ENCODE measurements at places on chromosomes 4 and X.

- no peak for DNase-seq
Measured at GRCh38 chr4:83643036-83643435, 107.1 kb downstream of the GPAT3 start.

DNA sequence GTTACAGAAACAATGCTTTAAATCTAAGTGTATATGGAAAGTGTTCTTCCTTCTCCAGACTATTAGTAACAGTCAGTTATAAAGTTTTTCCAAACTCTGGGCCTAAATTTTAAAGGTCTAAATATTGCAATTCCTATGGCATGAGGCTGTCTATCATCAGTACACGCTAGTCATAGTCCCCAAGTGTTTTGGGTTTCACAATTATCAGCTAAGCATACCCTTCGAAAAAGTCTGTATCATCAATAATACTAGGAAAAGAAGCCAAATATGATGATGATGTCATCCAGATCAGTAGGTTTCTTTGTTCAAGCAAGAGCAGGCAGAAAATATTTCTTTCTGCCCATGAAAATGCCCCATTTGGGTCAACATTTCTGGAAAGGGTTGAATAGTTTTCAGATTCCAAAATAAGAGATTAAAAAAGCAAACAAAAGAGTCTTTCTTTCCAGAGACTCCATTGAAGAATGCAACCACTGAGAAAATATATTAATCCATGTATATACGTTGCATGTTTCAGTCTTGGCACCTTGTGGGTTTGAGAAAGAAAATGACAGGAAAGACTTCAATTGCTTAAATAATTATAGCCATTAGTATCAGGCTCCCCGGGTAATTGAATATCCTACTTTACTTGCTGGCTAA, 173.8 kb downstream of the CAMK2D start:
- no peak for DNase-seq

DNA sequence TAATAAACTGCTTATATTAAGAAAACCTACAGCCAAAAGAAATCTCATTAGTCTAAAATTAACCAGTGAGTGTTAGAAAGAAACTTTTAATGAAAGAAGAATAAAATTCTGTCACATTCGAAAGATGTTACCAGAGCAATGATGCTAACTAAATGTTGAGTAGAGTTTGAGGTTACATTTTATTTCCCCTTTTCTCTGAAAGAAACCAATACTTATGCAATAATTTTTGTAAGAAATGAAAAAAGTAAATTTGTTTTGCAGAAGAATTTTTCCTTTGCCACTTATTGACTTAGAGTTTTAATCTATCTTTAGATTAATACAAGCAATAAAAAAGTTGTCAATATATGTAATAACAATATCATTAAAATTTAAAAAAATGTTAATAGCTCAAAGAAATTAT, 574.0 kb upstream of the GALNTL6 start:
- no peak for DNase-seq

- DNase-seq = no peak
Measured at GRCh38 chr4:3412257-3413020, 29.3 kb upstream of the HGFAC start.

DNA sequence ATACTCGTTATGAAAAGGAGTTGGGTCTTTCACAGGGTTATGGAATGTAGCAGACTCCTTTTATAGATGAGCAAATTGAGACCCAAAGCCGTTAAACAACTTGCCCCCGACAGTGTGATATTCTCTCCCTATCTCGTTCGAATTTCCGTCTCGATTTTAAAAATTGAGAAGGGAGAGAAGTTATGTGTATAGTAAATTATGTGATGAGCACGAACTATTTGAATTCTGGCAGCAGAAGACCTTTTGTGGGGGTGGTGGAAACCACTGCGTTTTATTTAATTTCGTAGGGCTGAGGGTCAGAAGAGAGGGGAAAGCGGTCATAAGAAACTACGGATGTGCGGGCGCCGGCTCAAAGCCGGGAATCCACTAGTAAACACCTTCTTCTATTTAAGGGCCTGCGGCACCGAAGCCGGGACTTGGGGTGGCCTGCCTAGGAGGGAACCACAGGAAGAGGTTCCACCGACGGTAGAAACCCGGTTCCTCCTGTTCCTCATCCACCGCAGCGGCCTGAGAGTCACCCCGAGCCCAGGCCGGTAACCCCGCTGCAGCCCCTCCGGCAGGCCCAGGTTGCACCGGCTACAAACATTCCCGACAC, 1.5 kb upstream of the DDX3X start:
- no peak for DNase-seq

- no peak for DNase-seq
Measured at GRCh38 chr4:185966997-185967775, 101.8 kb upstream of the TLR3 start.

DNA sequence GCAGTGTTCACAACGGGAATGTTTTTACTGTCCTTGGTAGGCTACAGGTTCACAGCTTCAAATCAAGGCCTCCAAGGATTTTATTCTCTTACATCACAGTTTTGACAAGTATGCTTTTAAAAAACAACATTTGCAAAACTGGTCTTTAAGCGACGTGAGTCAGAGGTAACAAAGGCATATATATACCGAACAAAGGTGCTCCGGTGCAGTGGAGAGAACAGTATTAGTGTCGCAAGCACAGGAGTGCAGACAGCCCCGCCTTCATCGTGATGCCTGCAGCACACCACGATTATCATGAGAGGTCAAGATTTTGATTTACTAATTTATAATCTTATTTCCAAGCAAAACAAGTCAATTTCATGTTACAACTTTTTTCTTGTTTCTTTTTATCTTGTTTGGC, 90.8 kb downstream of the GATB start:
- DNase-seq = no peak

DNA sequence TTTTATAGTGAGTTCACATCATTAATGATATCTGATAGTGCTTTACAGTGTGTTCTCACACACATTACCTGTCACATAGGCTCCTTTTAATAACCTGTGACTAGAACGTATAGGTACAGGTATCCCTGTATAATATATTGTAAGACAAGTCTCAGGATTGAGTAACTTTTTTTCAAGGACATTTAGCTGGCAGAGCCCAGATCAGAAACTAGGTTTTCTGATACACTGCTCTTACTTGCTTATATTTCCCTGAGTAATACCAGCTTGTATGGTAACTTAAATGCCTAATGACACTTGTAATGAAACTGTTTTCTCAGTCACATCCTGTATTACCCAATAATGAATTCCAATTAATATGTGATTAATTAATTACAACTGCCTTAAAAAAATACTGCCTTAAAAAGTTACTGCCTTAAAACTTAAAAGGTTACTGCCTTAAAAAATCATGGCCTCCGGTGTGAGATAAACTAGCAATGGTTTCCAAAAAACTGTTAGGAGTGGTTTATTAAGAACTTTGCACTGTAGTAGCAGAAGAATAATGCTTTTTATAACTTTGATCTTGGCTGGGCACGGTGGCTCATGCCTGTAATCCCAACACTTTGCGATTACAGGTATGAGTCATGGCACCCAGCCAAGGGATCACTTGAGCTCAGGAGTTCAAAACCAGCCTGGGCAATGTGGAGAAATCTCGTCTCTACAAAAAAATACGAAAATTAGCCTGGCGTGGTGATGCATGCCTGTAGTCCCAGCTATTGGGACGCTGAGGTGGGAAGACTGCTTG, 11.9 kb downstream of the COPS4 start:
- no peak for DNase-seq

DNA sequence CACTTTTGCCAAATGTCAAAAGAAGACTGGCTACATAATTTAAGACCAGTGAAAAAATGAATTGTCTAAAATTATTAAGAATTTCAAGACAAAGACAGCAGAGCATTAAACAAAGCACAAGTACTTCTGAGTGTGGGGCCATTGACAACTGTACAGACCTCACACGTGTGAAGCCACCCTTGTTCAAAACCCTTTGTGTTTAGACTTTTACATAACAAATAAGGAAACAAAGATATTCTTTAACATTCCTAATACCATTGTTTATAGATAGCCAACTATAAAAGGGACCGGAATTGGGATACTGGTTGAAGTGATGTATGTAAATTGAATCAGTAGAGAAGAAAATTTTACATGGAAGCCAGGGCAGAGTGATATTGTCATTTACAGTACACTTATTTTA, 624.2 kb downstream of the PCDH18 start:
- no peak for DNase-seq

GRCh38 chr4:79175716-79176115, 150.1 kb downstream of the NAA11 start:
- DNase-seq = no peak

DNA sequence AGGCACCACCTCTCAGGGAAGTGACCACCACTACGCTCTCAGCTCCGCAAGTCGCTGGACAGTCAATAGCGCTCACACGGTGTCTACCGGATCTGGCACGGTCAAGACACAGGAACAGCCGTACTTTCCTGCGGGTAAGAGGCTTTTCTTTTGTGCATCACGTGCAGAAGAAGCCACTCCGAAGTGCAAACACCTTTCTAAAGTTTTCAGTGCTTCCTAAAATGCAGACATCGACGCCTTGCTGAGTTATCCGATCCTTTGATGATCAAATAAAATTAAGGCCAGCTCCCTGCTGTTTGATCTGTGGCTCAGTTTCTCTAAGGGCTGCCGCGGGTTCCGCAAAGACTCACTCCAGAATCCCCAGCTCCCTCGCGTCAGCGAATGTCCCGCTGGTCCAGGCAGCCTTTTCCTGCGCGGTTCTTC, 71.8 kb downstream of the FBXO8 start:
- no peak for DNase-seq

All from AG09319 (cell line).